ENCODE measurements at places on chromosomes 11 and 22.
A peak's percentile ranks its signal among the peaks of the same experiment; 100 is the strongest.

- DNase-seq, result no peak
Observed at GRCh38 chr11:101438126-101438525, 145.7 kb downstream of the TRPC6 start.

- DNase-seq, result no peak
Observed at GRCh38 chr11:34860034-34860433, 56.1 kb downstream of the APIP start.

DNA sequence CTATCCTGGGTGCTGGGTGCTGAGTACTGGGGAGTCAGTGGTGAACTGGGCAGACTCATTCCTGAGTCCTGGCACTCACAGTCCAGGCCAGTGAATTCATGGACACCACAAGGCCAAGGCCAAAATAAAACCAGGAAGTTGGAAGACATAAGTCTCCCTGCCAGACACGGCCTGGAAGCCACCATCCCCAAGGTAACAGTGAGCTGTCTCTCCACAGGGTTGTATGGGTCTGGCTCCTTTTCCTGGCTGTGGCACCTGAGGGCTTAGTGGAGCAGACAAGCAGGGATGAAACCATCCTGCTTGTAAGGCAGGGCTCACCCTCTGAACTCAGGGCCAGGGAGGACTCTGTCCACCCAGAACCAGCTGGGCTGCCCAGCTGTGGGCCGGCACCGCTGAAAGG is 54.7 kb upstream of the ALX4 start:
- DNase-seq, result no peak

GRCh38 chr22:31230155-31230870 is 18.2 kb downstream of the LIMK2 start:
- no peak for DNase-seq

- no peak for DNase-seq
Observed at GRCh38 chr11:47538741-47539565, 14.0 kb downstream of the CELF1 start.

DNA sequence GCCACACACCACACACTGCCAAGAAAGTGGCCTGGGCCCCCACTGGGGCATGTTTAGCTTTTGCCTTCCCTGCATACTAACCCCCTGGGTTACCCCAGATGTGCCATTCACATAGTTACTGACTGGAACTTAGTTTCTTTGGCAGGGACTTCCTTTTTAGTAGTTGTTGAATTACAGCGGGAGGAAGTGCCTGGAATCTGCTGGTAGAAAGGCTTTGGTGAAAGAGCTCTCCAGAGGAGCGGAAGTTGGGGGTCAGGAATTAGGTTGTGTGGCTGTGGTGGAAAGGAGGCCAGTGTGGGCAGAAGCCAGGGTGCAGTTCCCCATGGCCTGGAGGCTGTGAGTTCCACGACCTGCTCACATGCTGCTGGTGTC is 69.0 kb downstream of the MED15 start:
- DNase-seq, result no peak

GRCh38 chr11:128720522-128720985 is 26.7 kb downstream of the FLI1 start:
- peak; percentile 83 for DNase-seq

DNA sequence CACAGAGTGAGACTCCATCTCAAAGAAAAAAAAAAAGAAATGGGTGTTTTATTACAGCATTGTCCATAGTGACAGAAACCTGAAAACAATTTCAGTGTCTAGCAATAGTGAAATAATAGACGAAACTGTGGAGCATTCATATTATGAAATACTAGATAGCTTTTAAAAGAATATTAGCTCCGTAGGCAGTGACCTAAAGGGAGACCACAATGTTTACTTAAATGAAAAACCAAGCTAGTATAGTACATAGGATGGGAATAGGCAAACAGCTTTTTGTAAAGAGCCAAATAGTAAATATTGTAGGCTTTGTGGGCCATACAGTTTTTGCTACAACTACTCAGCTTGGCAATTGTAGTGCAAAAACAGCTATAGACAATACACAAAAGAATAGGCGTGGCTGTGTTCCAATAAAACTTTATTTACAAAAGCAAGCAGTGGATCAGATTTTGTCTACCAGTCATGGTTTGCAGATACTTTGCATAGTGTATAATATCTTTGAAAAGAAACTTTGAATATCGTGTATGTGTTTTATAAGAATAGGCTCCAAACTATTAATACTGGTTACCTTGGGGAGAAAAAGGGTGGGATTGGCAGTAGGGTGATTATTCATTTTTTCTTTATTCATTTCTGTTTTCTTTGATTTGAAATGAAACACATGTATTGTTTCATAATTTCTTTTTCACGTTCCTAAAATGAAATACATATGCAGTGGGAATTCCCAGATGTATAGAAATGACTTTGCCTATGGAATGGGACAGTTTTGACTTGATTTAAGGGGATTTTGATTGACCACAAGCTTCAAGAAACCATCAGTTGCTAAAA is 50.7 kb downstream of the PRR5L start:
- DNase-seq, result no peak

DNA sequence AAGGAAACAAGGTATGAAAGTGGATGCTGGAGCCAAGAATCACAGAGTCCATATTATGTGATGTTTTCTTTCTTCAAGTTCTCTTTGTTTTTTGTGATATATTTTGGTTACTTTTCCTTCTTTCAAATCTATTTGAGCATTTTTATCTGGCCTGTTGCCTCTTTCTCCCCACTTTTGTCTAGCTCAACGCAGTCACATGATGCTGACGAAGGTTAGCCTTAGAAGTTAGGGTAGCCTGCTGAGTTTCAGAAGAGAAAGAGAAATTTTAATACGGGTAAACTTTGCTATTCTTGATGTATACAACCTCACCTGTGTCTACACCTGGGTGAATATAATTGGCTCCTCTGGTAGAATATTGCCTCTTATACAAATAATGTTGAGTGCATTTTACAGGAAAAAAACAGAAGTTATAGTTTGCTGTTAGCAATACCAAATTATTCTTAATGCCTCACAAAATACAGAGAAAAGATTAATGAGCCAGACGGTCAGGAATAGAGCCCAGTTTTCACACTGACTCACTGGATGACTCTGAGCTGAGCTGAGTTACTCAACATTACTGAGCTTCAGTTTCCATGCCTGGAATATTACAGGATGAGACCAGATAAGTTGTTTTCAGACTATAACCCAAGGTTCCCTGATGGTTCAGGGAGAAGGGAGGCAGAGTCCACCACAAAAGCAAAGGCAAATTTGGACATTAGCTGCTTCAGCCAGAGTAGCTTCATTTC is 161.6 kb upstream of the BDNF start:
- no peak for DNase-seq

- no peak for DNase-seq
Observed at GRCh38 chr11:128903248-128904061, 12.3 kb downstream of the KCNJ5 start.

- no peak for DNase-seq
Observed at GRCh38 chr11:61602775-61603569, 22.1 kb upstream of the SYT7 start.

DNA sequence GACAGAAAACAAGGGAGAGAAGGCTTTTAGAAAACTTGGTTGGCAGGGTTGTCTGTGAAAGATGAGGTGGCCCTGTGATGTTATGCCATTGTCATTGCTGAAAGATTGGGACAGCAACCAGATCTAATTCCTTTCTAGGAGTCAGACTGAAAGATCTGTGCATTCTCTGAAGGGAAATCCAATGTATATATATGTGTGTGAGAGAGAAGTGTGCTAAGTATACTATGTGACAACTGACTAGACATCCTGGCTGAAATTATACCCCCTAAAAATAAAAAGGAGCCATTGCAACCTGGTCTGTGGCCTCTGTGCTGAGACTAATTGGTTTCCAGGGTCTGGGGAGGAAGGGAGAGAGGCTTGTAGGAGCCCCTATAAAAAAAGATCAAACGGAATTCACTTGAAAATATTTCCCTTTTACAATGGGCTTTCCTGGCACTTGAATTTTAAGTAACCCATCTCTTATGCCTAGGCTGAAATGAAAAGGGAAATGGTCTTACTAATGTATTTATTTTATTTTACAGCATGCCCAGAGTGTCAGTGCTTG is 1.2 kb upstream of the MPPED2 start:
- DNase-seq, result no peak

- no peak for DNase-seq
Observed at GRCh38 chr11:126083829-126084607, 21.4 kb upstream of the CDON start.

GRCh38 chr11:99325847-99326246 is 305.1 kb downstream of the CNTN5 start:
- no peak for DNase-seq

DNA sequence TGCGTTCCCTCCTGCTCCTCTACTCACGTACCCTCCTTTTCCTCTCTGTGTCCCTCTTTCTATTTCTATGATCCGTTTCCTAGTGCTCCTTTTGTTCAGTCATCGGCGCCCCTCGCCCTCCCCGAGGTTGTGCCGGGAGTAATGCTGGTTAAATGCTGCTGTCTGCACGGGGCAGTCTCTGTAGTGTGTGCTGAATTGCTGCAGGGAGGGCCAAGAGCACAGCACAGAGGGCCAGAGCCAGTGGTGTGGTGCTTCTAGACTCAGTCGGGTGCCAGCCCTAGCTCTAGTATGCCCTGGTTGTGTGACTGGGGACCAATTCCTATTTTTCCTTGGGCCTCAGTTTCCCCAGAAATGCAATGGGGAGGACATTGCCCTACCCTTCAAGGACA is 98.3 kb downstream of the PKNOX2 start:
- no peak for DNase-seq

DNA sequence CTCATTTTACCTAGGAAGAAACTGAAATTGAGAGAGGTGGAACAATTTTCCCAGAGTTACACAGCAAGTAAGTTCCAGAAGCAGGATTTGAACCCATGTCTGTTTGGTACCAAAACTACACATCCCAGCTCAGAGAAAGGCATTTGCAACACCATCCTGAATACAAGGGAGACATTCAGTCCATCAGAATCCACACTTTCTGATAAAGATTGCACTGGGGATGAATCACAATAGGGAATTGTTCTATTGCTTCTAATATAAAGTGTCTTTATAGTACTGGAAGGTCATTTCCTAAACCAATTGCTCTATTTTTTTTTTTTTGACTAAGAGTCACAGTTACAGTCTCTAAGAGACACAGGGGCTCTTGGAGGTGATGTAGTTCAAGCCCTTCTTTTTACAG is 208.1 kb upstream of the CADM1 start:
- DNase-seq, result no peak

- DNase-seq, result no peak
Observed at GRCh38 chr22:40399621-40400020, 29.2 kb downstream of the SGSM3 start.

DNA sequence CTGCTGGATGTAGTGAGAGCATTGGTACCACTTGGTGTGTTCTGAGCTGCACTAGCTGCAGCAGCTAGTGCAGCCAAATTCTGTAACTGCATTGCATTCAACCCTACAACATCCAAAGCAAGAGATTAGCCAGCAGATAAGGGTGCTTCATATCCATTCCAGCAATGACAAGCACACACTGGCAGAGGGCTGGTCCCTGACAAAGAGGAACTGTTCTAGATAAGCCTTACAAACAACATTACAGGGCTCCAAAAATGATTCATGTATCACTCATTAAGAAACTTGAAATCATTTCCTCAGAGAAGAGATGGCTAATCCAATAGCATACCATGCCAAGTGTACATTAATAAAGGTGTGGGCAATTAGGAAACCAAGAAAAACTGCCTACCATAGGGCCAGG is 28.4 kb upstream of the RAPSN start:
- DNase-seq, result no peak
